Stimulated activated CD8-positive, alpha-beta memory T cell treated with anti-CD3 and anti-CD28 coated beads, Interleukin-15, amount 100 ng/mL, for 48 hours (primary cell): ENCODE measurements at places on chromosomes 7 and 10.

- no peak for DNase-seq
These were observed 133.7 kb downstream of the ARHGAP22 start for GRCh38 chr10:48470893-48471805.

DNA sequence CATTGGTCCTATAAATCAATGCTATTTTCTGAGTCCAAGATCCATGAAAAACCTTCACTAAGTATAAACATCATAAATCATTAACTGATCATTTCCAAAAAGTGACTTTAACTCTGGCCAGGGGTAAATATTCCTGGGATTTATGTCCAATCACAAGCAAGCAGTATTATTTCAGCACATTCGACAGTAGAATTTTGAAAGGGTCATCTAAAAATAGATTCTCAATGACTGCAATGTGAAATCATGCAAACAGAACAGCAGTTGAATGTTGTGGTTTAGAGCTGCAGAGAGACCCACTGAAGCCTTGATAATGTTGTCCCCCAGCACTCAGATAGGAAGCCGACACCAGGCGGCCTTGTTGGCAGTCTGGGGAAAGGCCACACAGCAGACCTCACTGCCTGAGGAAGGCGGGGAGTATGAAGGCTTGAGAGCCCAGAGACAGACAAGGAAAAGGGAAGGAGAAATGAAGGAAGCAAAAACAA lies 38.1 kb downstream of the FAM107B start:
- no peak for DNase-seq

- DNase-seq: no peak
These were observed 4.2 kb upstream of the CCM2 start for GRCh38 chr7:44995555-44996493.

DNA sequence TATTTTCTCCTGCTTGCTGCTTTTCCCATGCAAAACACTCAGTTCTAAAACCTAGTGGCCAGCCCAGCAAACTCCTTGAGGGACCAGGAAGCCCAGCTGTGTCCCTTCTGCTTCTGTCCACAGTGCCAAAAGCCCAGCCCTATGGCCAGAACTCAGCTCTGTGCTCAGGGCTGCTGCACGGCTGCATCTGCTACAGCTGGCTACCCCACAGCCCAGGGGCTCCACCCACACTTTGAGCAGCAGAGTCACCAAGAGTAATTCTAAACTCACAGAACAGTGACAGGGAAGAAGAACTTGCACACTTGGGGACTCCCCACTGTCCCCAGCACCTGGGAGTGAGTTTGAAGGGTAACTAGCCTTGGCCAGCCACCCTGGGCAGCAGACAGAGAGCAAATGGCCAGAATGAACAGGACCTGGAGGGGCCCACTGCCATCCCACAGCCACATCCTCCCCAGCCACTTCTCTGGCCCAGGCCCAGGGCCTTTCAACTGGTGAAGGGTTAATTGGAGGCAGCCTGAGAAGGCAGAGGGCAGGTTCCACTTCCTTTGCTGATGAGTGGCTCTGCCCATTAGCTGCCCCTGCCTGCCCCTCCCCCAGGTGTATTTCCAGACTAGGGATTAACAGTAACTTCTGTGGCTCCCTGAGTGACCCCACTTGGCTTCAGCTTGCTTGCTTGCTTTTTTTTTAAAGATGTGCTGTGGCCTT lies 28.1 kb upstream of the TRIM8 start:
- no peak for DNase-seq
